Anterior cingulate cortex (tissue), 58 donors: ENCODE measurements at places on chromosomes 2 and 18.

DNA sequence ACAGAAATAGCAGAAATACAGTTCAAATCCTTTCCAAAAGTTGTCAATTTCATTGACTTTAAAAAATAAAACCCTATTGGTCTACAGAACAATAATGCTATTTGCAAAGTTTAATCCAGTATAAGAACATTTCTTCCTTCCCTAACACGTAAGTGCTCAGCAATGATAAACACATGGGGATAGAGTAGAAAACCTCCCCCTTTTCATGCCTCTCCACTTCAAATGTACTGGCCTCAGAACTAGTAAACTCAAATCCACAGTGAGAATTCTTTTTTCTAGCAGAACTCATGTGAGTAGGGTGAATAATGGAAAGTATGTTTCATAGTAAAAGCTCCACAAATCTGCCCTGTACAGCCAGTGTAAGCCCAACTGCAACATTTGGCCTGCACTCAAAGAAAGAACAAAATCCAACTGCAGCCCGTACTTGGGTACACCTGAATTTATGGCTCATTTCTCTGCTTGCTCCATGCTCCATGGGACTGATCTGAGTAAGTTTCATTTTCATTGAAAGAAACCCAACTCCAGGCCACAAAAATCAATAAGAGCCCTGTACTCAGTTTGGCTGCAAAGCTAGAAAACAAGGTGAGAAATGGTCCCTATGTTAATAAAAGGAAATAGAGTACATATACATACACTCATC is 115.0 kb upstream of the RMDN2 start:
- no peak for DNase-seq

GRCh38 chr18:56168049-56168781 is 470.2 kb downstream of the TXNL1 start:
- no peak for DNase-seq

- DNase-seq = no peak
Measured at GRCh38 chr18:37578182-37578678, 12.6 kb upstream of the CELF4 start.

DNA sequence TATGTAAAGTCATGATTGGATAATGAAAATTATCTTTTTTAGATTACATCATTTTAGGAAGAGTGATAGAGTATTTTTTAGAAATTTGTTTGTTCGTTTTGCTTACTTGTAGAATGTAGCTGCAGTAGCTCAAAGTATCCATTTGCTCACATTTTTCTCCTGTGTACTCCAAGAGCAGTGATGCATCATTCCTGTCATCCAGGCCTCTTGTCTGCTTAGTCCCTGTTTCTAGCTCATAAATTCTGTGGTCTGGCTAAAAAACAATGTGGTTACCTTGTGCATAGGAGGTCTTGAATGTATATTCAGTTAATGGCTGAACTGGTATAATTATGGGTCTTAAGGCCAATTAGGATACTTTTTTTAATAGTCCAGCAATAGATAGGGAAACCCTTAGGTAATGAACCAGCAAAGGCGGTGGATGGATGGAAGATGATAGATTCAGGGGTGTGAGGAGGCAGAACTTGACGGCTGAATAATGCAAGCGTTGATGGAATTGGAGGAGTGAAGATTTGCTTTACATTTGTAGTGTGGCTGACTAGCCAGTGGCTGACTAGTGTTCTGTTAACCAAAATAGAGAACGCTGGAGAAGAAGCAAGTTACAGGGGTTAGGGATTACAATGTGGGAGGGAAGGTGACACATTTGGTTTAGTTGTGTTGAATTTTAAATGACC is 145.0 kb downstream of the ZNF407 start:
- DNase-seq = no peak

DNA sequence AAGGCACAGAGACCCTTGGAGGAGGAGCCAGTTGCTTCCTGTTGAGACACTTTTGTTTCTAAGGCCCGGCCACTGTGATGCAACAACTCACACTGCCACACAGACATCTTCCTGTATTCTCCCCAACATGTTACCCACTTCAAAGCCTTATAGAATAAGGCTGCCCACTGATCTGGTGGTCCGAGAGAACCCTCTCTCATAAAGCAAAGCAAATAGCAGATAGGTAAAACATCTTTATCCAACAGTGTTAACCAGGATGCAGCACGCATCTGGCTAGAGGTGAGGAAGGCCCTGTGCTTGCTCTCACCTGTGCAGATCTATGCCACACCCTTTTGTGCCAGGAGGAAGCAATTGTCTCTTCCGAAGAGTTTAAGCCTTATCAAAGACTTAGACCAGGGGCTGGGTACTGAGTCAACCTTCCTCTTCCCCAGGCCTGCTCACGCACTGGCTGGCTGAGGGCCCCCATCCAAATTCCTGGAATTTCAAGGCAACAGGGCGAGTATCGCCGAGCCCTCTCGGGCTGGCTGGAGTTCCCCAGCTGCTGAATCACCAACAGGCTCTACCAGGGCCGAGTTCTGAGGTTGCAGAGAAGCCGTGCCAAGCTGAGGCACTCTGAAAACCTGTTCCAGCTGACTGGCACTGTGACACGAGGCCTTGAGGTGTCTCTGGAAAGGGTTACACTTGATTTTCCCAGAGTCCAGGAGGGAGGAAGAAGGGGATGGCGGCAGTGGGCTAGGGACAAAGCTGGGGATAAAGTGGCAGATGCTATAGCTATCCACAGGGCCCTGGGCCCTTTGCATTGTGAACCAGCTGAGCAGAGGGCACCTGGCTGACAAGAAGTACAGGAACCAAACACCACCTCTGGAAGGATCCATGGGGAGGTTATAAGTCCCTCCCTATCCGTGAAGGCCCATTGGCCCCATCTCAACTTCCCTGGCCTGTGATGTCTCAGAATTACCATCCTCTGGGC is 29.3 kb downstream of the TGFA start:
- no peak for DNase-seq

DNA sequence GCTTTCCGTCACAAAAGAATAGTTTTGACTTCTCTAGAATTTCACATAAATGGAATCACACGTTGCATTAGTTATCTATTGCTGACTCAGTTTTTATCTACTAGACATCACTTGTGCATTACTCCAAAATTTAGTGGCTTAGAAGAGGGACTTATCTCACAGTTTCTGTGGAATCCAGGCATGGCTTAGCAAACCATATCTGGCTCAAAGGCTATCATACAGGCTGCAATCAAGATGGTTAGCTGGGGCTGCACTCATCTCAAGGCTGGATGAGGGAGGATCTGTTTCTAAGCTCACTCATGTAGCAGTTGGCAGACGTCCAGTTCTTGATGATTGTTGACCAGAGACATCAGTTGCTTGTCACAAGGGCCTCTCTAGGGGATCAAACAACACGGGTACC is 6.6 kb upstream of the DSC3 start:
- no peak for DNase-seq

DNA sequence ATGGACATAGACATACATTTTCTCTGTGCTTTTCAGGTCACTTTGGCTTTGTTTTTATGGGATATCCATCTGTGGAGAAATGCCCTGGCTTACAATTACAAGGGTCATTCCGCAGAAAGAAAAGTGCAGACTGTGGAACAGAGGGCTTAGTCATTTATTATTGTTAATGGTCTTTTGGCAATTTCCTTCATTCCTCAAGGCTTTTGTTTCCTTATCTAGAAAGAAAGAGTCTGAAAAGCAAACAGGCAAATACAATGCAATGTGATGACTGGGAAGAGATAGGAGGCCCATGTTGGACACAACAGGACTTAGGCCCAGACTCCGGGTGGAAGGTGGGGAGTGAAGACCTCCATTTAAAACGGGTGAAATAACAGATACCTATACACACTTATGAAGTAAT is 129.5 kb upstream of the CAVIN2 start:
- DNase-seq = no peak

- peak; percentile 6 for DNase-seq
Measured at GRCh38 chr2:216849987-216850386, 9.9 kb downstream of the TNP1 start.

DNA sequence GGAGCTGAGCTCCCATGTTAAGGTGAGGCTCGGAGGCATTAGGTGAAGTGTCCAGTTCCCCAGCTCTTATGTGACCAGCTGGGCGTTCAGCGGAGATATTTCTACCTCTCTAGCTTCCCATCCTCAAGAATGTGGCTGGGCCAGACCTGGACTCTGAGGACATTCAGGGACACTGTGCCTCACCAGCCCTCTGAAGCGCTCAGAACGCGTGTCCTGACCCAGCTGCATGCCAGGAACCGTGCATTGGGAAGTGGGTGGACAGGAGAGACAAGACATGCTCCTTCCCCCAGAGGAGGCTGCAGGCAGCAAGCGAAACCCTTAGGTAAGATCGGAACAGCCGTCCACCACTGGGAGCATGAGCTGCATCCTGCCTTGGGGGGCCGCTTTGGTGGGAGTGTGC is 38.0 kb upstream of the GPAT2 start:
- DNase-seq = no peak

GRCh38 chr2:63000801-63001200 is 49.8 kb upstream of the OTX1 start:
- DNase-seq = no peak

GRCh38 chr2:16005389-16005788 is 65.0 kb downstream of the MYCN start:
- DNase-seq = no peak

DNA sequence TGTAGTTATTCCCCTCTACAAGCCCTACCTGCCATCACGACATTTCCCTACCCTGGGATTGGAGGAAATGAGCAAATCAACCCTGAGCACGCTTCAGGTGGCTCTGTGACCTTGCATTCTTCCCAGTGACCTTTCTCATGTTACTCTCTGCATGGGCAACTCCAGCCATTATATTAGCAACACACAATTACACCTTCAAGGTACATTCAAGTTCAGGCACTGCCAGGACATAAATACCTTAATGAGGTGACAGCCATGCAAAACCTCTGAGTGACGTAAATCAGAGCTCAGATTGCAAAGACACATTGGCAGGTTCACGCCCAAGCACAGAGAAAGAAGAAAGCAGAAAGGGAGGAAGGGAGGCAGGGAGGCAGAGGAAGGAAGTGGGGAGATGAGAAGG is 68.7 kb upstream of the ALK start:
- DNase-seq = no peak

DNA sequence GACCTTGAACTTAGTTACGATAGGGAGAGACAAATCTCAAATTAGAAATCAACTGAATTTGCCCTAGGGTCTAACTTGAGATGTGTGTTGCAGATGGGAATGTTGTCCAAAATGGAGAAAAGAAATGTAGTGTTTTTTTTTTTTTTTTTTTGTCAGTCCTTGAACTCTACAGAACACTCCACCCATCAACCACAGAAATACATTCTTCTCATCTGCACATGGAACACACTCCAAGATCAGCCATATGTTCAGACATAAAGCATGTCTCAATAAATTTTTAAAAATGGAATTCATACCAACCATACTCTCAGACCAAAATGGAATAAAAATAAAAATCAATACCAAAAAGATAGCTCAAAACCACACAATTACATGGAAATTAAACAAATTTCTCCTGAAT is 526.5 kb downstream of the FBXO15 start:
- no peak for DNase-seq

DNA sequence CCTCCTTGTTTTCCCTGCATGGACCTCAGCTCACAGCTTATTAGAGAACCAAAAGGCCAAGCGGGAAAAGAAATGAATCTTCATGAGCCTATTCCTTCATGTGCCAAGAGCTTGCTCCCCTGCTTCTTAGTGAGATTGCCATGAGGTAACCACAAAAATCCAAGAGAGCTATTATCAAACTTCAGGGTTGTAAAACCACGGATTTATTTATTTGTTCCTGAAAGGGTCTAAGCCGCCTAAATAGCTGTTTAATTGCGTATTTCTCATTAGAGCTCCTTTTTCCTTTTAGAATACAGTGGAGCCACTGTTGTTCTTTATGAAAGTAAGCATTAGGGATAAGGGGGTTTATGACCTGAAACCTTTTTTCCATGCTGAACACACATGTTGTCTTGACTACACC is 58.0 kb downstream of the SRD5A2 start:
- no peak for DNase-seq

GRCh38 chr2:180985771-180986395 is 5.5 kb downstream of the UBE2E3 start:
- no peak for DNase-seq

DNA sequence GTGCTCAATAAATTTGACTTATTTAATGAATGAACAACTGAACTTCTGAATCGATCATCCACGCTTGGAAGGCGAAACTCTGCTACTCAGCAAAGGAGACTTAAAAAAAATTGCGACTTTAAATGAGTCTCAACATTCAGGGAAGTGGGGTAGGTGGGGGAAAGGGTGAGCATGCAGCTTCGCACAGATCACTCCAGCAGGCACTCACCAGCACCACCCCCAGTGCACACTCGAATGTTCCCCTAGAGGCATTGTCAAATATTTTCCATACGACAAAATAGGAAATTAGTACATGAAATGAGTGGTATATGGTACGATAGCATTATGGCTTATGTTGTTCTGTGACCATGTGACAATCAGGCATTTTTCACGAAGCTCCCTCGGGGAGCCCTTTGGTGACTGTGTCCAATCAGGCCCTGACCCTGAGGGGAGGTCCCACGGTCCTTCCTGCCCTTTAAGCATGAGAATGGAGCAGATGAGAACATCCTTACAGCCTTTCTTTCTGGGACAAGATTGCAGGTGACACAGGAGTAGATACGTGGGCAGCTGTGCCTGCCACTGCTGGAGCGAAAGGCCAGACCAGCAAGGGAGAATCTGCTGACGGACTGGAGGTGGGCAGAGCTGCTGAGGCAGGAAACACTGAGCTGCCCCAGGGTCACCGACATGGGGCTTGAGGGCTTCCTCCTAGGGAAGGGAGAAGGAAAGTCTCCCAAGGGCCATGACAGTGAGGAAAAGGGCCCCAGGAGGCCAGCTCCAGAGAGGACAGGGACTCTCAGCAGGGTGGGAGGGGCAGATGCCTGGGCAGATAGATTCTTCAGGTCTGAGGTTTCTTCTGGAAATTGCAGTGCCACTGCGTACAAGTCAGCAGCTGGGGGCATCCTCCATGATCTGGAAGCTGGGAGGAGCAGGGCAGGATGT is 101.3 kb upstream of the ID2 start:
- DNase-seq = no peak

GRCh38 chr18:74745633-74746403 is 148.1 kb downstream of the ZNF407 start:
- DNase-seq = no peak

DNA sequence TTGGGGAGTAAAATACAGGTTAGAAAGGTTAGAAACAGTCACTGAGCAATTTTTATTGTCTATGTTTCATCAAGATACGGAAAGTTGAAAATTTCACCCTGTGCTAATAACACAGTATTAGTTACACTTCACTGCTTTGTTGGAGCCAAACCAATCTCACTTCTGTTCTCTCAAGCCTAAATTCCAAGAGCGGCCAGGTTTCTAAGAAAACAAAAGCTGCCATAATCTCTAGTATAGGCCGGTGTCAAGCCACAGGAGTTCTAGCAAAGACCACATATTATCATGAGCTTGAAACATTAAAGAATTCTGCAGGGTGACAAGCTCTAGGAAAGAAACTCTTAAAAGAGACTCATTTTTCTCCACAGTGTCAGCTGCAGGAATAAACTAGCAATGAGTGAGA is 128.7 kb downstream of the TXNL1 start:
- no peak for DNase-seq

- no peak for DNase-seq
Measured at GRCh38 chr18:14971461-14972185, 223.7 kb downstream of the ANKRD30B start.
